ENCODE measurements at places on chromosomes 16 and 17.

DNA sequence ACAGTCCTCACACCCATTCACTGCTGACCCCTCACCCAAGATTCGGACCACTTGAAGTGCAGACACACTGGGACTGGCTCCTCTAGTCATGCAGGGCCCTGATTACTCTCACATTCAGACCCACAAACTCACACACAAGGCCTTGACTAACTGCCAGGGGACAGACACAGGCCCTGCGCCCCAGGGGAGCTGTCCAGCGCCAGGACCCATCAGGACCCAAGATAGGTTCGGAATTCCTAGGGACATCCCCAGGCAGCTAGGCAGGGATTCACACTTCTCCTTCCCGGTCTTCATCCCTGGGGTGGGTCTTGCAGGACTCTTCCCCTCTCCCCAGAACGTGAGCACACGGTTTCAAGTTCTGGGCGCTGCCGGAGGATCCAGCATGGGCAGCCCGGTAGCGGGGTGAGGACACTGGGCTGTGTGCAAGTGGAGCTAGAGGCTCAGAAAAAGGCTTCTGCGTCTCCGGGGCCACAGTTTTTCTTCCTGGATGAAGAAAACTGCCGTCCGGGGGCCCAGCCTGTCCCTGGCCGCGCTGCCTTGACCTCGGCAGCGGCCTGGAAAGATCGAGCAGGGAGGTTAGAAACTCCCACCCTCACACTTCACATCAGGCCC lies 1.6 kb downstream of the SEZ6 start:
- peak; percentile 40 for DNase-seq

DNA sequence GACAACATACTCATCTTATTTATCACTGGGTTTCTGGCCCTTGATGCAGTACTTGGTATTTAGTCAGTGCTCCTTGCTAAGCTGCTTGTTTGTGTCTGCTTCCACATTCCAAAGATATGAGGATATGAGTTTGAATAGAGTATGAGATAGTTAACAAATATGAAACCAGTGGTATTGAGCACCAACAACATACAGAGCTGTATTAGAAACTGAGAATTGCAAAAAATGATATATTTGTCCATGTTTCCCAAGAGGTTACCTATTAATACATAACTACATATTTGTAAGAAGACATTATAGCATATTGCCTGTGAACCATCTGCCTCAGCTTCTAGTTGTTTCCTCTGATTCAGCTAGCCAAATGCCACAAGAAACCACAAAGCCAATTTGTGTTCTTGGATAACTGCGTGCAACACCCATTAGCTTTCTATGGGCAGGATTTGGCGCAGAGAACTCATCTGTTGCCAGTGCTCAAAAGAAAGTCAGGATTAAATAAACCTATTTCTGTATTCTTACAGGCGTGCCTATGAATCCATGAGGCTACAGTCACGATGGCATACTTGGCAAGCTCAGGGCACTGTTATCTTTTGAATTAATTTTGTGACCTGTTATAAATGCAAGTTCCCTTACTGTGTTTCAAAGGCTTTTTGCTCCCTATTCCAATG lies 194.4 kb downstream of the MAP2K6 start:
- DNase-seq = peak; percentile 60

GRCh38 chr17:28372945-28373274 lies 1.4 kb downstream of the SARM1 start:
- no peak for DNase-seq

DNA sequence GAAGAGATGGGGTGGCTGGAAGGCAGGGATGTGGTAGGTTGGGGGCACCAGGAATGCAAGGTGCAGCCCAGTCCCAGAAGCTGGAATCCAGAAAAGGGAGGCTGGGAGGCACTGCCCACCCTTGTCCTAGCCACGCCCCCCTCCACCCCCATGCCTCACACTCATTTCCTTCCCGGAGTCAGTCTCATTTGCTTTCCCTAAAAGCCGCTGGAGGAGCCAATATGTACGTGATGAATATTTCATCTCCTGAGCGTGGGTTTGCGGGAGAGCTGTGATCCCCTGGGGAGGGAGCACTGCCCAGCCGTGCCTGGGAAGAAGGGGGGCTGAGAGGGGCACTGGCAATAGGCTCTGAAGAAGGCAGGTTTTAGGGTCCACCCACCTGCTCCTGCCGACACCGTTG lies 124.5 kb upstream of the LHX1 start:
- no peak for DNase-seq

GRCh38 chr16:69471121-69471520 lies 46.7 kb downstream of the CYB5B start:
- no peak for DNase-seq
